ENCODE measurements at places on chromosomes 7 and 10.

- DNase-seq: no peak
These were observed 16.4 kb upstream of the BPGM start for GRCh38 chr7:134630237-134630636.

GRCh38 chr10:101146392-101147251, 15.5 kb downstream of the TLX1 start:
- no peak for DNase-seq

- DNase-seq: no peak
These were observed 130.9 kb upstream of the PRR15 start for GRCh38 chr7:29432721-29433120.

GRCh38 chr10:110893559-110894179, 21.9 kb downstream of the PDCD4 start:
- DNase-seq: peak; percentile 41

- no peak for DNase-seq
These were observed 3.0 kb upstream of the ASB15 start for GRCh38 chr7:123598657-123599056.

DNA sequence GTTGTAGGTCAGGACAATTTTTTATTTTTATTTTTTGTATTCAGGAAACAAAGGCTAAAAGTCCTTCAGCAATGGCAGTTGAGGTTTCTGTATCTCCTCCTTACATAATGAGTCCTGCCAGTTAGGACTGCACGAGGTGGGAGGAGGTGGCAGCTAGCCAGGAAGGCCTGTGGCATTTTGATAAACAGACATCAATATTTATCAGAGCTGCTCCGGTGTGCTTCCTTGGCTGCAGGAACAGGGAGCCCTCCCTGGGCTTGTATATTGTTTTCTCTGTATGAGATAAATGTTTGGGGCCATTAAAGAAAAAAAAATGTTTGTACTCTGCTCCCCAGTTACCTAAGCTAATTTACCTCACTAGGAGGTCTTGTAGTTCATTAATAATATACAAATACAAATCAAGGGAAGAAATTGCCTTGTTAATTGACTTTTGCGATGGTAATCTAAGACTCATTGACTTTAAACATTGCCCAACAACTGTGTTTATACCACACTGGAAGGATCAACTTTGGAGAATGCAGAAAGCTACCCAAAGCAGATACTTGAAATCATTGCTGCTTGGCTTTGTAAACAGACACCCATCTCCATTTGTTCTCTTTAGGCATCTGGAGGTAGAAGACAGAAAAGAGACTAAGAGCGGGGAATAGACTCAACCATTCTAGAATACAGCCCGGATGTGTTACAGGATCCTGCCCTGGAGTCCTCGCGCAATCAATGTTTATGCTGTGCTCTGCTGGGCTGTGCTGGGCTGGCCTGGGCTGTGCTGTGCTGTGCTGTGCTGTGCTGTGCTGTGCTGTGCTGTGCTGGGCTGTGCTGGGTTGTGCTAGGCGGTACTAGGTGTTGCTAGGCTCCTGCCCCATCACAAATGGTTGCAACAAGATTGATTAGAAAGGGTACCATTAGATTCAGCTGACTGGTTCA, 36.5 kb upstream of the PDZD8 start:
- no peak for DNase-seq

DNA sequence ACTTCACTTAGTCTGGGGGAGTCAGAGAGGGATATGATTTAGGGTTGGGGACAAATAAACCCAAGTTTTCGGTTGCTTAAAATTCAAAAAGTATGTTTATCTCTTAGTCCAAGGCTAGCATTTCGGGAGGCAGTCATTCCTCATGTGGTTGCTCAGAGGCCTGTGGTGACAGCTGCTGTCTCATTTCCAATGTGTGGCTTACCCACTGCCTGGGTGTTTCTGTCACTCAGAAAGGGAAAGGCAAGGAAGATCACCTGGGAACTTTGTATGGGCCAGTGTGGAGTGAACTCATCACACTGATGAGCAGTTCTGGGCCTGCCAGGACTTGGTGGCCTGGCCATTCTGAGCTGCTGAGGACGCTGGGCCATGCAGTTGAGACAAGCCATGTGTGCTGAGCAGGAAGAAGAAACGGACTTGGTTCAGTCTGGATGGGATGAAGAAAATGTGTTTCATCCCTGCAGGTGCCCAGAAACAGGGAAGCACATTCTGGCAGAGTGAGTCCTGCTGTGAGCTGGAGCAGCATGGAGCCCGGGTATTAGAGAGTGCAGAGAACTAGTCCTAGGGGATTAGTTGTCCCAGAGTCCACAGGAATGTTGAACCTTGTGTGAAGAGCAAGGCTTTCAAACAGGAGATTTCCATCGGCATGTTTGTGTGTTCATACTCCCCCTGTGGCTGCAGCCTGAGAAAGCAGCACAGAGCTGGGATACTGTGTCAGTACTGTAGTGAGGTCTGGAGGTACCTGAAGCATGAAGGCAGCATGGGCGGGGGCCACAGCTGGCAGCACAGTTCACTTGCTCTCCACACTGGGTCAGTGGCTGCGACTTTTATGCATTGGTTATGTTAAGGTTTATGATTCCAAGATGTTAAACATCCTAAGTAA, 211.1 kb upstream of the IGFBP3 start:
- DNase-seq: no peak

DNA sequence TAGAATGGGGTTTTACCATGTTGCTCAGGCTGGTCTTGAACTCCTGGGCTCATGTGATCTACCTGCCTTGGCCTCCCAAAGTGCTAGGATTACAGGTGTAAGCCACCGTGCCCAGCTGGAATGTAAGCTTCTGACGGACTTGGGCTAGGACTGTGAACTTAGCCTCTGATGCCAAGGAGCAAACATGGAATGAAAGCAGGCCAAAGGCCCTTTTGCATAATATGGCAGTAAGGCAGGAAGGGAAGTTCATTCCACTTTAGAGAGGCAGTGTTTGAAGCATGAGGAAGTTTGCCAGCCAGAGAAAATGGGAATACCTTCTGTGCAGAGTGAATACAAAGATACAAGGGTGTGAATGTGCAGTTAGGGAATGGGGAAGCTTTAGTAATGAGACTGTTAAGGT, 20.3 kb downstream of the VCL start:
- no peak for DNase-seq

- DNase-seq: no peak
These were observed 265.4 kb downstream of the KCND2 start for GRCh38 chr7:120538335-120538734.

GRCh38 chr10:33248638-33249037, 85.8 kb downstream of the NRP1 start:
- peak; percentile 58 for DNase-seq

DNA sequence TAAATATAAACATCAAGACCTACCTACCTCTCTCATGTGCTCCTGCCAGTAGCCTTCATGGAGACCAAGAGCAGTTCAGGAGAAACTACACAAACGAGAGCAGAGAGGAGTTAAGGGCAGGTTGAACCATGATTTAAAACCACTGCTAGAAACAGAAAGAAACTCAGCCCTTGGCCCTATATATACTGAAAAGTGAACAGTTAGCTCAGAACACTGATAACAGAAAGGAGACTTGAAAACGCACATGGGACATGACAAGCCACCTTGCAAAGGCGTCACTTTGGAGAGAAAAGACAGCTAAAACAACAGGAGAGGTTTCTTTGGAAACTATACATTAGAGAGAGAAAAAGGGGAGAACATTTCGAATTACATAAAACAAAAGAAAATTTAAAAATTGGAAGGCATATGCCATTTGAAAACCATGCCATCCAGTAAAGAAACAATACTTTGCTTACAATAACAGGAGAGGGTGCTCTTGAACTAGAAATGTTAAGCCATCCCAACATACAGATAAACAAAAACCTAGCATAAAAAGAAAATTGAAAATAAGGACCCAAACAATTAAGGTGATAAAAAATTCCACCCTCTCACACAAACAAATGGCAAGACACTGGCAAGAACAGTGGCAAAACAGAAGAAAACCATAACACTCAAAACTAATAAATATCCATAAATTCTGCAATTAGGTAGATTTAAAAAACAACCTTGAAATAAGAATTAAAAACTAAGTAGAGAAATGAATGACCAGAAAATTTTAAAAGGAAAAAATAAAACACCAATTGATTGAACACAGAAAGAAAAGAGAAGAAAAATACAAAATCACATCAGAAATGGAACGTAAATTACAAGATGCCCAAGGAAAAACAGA, 232.7 kb downstream of the IMMP2L start:
- no peak for DNase-seq

DNA sequence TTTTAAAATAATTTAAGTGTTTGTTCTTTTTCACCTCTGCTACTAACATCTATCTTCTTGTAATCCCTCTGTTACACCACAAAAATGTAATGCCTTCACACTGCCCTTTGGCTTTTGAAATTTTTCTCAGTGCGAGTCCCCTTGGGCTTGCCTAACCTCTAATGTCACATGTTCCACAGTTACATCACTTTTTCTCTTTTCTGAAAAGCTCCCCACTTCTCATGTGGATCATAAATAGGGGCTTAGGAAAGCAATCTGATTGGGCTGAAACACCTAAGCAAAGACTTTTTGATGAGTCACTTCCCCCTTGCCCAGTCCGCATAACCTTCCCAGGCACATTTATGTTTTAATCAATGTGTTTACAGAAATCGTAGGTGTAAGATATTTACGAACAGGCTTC, 288.2 kb downstream of the IPMK start:
- DNase-seq: no peak

Data from SW 1271 (cell line).